DMS153 (cell line): ENCODE measurements at places on chromosomes 4 and X.

GRCh38 chrX:23742174-23742696 lies 841 bp downstream of the ACOT9 start:
- no peak for DNase-seq

GRCh38 chr4:180103794-180104193 lies 2139.4 kb upstream of the TENM3 start:
- no peak for DNase-seq

GRCh38 chr4:172018358-172018757 lies 205.2 kb downstream of the GALNTL6 start:
- DNase-seq = no peak

DNA sequence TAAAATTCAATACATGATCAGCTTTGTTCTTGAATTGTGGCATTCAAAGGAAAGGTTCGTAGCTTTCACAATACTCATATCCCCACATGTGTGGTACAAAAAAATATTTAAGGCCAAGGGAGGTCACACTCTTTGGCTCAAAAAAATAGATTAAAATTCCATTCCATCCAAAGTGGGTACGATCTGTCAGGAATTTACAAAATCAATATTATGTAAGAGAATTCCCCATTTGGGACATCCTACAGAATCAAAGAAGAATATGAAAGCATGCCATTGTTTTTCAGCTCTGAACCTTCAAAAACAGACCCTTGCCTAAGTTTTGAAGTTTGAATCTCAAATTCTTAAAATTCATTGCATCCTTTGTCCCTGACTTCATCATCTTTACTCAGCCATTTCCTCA lies 85.8 kb downstream of the MID1 start:
- DNase-seq = no peak

DNA sequence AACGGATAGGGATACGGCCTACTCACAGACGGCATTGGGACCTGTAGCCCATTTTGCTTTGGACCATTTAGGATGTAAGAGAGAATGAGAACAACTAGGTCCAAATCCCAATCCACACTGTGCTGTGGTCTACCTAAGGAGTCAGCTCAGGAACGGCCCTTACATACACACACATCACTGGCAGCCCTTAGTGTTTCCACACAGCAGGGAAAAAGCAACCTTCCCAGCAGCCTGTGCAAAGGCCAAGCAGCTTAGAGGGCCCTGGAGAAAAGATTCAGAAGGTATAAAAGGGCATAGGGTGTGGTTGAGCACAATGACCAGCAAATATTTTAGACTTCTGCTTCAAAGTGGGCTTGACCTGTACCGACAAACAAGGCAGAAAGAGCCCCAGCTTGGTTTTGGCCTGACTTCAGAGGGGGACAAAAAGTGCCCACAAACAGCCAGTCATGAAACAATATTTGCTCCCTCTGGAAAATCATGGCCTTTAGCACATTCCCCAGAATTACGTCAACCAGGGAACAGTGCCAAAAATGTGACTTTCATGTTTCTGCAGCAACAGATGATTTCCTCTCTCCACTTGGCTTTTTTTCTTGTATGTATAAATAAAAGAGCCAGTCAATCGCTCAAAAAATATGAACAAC lies 359.5 kb upstream of the FGF16 start:
- no peak for DNase-seq

DNA sequence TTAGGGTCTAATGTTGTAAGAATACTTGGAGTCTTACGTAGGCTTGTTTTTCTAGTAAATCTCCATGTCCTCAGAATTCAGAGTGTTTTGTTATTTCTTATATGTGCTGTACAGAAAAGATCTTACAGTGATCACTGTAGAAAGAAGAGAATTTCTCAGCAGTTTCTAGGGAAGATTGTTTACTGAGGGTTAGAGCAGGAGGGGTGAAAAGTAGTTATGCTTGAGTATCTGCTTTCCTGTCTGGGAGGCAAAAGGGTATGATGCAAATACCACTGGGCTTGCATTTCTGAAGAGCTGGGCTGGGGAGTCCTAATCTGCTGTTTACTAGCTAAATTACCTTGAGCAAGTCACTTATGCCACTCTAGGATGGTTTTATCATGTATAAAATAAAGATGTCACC lies 78.2 kb downstream of the BEND4 start:
- no peak for DNase-seq

DNA sequence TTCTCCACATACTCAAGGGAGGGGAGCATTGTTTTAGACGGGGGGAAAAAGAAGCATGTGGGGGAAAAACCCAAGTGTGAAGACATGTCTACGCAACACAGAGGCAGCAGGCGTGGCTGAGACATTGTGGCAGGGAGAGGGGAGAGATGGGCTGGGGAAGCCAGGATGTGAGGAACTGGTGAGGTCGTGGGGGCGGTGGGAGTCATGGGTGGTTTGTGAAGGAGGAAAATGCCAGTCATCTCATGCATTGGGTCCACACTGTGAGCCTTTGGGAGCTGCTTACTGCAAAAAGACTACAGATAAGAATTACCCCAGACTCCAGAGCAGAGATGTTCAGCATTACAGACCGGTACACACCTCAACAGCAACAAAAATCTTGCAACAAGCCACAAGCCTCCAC lies 2.1 kb downstream of the JAKMIP1 start:
- DNase-seq = no peak

DNA sequence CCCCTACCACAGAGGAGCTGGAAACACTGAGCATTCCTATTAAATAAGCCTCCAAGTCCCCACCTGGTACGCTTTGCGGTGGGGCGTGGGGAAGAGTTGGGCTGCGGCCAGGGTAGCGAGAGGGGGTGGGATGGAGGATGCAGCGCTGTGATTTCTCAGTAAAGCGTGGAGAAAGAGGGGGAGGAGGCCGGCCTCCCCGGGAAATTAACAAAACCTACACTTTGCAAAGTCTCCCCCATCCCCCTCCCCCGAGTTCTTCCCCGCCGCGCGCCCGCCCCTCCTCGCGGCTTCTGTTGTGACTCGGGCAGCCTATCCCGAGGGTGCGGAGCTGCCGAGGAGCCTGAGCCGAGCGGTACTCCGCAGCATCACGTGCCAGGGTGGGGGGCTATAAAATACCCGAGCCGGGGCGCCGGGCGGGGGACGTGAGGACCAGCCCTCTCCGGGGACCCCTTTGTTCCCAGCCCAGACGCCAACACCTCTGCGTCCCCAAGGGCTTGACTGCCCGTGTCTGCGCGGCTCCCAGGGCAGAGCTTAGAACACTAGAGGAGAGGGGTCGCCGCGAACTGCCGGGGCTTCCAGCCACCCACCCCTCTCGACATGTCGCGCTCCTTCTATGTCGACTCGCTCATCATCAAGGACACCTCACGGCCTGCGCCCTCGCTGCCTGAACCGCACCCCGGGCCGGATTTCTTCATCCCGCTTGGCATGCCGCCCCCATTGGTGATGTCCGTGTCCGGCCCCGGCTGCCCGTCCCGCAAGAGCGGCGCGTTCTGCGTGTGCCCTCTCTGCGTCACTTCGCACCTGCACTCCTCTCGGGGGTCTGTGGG lies at the start of gene GSX2:
Gene GSX2 (plus strand): TSS at position 416 of the 827 bp plus-strand sequence. CDS start 182 bp downstream, at position 598.
- no peak for DNase-seq

- no peak for DNase-seq
Measured at GRCh38 chrX:31092476-31092875, 20.6 kb upstream of the FTHL17 start.

DNA sequence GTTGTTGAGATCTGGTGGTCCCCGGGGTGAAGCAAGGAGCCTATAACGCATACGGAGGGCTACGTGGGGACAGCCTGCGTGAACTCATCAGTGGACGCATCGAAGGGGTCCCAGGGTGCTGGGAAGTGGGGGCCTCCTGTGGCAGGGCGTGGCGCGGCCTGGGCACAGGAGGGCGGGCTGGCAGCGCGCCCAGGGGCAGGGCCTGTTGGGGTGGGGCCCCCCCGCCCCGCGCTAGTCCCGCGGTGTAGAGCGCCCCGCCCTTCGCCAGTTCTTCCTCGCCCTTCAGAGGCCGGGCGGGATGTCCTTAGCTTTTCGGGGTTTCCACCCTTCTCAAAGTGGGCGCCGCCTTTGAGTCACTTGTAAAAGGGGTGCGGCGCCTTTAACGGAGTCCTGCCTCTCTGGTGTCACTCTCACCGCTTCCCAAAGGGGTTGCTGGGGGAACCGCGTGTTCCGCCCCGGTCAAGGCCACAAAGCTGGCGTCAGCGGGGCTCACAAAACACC lies 632 bp downstream of the PLP2 start:
- DNase-seq = no peak

DNA sequence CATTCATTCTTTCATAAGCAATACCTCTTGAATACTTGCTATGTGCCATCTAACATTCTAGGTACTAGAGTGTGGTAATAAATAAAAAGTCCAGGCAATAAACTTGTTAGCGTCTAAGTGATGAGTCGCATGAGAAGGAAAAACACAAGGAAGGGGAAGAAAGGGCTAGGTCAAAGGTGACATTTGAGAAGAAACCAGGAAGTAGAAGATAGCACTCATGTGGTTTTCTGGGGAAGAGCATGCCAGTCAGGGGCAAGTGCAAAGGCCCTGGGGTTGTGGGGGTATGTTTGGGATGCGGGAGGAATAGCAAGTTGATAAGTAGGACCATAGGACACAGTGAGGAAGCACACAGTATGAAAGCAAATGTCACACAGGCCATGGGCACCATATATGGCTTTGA lies 157.0 kb downstream of the TSPAN5 start:
- no peak for DNase-seq

GRCh38 chr4:88418411-88418810 lies 38.5 kb upstream of the HERC5 start:
- no peak for DNase-seq

DNA sequence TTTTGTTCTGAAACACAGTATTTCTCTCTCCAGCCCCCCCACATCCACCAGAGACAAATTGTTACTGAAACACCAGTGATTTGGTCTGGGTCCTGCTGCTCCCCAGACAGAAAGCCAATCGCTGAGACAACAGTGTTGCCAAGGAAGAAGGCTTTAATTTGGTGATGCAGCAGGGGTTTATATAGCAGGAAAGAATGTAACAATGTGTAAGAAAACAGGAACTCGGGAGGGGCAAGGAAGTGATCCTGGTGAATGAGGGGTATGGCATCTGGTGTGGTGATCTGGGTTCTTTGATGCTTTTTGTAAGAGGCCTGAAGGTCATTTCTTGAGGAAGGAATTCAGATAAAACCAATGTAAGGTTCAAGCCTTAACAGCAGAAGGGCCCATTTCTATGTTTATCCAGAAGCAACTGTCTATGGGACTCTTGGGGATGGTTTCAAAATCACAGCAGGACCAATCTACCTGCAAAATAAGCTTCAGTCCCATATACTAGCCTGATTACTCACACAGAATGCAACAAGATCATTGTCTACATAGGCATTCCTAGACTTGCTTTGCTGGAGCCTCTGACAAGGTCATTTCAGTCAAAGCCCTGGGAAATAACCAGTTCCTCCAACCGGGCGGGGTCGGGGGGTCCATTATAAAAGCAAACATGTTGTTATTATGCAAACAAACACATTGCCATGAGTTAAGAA lies 445.2 kb upstream of the ZFP42 start:
- no peak for DNase-seq

- DNase-seq = no peak
Measured at GRCh38 chr4:173191623-173192041, 23.0 kb downstream of the GALNT7 start.

DNA sequence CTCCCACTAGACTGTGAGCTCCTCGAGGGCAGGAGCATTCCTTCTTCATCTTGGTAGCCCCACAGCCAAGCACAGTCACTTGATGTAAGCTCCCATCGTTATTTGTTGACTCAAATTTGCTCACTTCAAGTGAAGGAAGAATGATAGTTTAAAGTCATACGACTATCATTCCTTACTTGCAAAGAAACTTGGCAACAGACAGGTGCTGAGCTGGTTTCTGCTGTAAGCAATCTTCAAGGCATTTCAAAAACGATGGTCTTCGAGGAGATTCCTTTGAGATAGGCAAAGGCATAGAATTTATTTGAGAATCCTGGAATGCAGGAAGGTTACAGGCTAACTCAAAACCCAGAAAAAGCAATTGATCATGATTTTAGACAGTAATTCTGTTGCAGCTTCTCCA lies 64.8 kb downstream of the QDPR start:
- no peak for DNase-seq

DNA sequence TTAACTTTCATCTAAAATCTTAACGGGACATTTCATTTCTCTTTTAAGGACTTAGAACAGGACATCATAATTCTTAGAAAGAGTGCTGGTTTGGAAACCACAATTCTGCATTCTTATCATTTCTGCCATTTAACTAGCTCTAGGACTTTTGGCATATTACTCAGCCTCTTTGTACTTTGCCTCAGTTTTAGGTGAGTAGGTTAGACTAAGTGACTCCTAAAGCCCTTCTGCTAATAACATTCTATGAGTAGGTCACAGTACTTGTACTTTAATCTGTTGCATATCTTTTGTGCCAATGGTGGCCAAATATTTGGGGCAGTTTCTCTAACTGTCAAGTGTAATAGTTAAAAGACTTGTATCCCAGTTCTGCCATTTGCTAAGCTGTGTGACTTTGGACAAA lies 115.4 kb upstream of the NUDT6 start:
- no peak for DNase-seq

DNA sequence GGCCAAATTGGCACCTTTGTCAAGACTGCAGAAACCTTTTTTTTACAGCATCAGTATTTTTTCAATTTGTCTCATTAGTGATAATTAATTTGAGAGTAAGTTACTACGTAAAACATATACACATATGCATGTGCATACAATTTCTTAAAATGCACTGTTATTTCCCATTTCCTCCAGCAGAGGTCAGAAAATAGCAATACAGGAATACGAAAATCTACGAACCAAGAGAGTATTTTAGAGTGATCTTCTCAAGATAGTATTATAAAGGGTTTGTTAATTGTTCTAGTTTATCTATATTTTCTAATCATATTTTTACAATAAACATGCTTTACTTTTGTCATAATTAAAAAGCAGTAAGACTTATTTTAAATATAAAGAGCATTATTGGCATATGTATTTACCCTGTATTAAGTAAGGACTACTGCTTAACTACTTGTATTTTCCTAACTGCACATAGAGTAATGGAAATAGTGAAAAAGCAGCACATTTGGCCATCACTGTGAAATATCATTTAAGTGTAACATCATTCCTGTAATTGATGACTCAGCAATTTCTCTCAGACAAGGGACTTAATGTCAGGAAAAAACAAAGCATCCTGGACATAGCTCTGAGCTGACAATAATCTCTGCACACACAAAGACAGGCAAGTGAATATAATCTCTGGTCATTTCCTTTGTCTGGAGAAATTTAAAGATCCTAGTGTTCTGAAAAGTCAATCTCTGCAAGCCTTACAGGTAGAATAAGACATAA lies 45.6 kb downstream of the MAOB start:
- no peak for DNase-seq

DNA sequence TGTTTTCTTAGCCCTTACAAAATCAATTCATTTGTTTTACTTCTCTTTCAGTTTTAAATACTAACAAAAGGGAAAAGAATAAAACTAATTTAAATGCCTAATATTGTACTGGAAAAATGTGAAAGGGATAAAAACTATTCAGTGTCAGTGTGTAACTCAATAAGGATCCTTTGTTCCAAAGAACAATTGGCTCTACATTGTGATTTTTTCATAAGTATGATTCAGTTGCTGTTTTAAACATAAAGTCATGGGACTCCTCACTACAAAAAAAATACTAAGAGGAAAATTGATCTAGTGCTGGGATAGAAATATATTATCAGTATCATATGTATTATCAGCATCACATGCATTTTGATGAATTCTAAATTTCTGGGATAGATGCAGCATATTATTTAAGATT lies 199.4 kb upstream of the TRAM1L1 start:
- DNase-seq = no peak

- no peak for DNase-seq
Measured at GRCh38 chrX:23900220-23900797, 7.4 kb downstream of the APOO start.
